Epithelial cell of proximal tubule (primary cell): ENCODE measurements at places on chromosomes 13 and 19.

DNA sequence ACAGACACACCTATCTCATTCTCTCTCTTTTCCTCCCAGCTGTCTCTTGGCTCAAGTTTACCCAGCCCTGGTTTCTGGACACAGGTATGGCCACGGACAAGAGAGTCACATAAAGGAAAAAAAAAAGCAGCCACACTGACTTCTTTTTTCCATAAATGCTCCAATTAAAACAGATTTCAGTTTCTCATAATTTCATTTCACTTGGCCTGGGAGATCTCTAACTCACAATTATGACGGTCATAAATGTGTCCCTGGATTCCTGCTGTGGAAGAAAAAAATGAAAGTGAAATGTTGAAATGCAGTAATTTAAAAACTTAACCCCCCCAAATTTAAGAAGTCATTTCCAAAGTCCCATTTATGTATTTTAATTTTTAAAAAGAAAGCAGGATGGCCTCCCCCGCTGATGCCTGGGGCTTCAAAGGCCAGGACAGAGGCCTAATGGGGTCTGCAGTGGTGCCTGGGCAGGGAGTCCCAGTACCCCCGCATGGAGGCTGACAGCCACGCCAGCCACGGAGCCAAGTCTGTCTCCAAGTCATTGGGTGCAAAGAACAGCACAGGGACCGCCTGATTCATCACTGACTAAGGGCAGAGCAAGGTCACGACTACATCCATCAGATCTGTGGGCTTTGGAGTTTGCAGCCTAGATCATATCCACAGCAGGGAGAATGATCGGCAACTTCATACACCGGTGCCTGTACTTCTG, 79.7 kb downstream of the TSHZ3 start:
- no peak for DNase-seq

DNA sequence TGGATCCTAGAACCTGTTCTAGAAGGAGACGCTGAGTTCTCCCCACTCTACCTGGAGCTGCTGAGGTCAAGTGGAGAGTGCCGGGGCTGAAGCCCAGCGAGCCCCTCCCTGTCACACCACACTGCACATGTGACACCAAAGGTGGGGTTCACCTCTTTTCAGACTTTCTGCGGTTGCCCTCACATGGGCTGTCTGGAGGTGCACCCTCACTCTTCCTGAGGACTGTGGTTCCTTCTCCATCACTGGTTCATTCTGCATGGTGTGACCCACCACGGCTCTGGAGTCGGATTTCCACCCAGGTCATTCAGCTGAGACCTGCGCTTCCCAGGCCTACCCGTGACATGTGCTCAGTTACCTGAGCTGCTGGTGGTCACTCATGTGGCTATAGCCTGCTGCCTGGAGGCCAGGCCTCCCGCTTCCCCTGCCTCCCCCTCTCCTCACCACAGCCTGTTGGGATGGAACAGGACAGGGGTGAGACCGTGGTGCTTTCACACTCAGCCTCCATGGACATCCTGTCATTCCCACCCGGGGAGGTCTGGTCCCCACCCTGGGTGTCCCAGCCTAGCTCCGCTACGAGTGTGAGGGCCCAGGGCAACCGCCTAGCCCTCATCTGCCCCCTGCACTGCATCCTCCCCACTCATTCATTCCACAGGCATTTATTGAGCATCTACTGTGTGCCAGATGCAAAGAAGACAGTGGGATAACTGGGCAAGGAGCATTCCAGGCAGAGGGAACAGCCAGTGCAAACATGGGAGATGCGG, 605 bp upstream of the A1BG start:
- no peak for DNase-seq

DNA sequence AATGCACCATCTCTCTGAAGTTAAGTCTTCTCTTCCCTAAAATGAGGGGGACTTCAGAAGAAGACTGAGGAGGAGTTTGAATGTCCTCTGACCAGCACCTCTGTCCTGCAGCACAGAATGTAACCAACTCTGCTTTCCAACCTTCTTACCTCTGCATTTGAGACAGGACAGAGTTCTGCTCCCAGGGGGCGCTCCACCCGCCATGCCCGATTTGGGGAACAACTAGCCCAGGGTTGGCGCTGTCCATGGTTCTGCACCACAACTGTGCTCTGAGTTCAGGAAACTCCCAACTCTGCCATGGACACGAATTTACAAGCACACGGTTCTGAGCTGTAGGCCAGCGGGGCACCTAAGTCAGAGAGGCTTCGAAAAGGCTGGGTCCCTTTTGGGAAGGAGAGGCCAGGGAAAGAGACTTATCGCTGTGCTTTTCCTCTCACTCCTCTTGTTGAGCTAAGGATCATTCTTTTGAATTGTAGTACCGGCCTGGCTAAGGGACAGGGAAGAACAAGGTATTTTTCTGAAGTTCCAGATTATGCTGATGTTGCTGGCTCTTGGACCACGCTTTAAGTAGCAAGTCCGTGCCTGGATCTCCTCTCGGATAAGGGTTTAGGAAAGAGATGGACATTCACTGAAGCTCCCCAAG, 22.2 kb downstream of the SIGLEC5 start:
- DNase-seq = no peak

DNA sequence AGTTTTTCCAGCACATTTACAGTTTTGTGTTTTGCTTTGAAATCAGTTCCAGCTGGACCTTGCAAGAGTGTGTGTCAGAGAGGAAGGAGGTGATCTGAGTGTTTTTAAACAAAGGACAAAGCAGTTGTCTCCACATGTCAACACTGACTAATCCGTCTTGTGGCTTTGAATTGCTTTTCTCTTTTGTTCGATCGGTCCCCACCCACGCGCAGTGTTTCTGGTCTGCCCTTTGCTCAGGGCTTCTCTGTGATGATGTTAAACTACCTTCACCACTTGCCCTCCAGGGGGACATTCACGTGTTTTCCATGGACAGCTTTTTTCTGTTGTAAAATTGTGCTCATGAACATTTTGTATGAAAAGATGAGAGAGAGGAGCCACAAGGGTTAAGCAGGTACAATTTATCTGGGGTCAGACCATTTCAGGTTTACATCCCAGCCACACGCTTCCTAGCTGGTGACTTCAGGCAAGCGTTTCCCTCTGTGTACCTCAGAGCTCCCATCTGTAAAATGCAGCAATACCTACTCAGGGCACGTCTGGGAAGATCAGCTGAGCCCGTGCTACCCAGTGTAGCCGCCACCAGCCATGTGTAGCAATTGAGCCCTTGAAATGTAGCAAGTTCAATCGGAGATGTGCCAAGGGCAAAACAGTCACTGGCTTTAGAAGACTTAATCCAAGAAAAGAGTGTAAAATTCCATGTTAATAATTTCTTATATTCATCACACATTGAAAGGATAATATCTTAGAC, 13.5 kb upstream of the PLA2G4C start:
- no peak for DNase-seq

DNA sequence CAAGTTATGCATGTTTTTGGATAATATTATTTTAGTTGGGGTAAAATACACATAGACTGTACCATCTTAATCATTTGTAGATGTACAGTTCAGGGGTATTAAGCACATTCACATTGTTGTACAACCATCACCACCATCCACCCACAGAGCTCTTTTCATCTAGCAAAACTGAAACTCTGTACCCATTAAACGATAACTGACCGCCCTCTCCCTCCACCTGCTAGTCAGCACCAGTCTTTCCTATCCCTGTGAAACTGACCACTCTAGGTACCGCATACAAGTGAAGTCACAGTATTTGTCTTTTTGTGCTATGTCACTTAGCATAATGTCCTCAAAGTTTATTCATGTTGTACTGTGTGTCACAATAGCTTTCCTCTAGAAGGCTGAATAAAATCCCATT, 60.2 kb upstream of the GTF2F2 start:
- no peak for DNase-seq

- no peak for DNase-seq
Observed at GRCh38 chr19:12000152-12000981, 35.1 kb downstream of the ZNF433 start.
